ENCODE measurements at places on chromosomes 12 and 14.

- DNase-seq: no peak
Observed at GRCh38 chr12:54039417-54040147, 6.7 kb downstream of the HOXC5 start.

GRCh38 chr14:100192672-100193416 is 33.4 kb upstream of the DEGS2 start:
- DNase-seq: peak; percentile 94

DNA sequence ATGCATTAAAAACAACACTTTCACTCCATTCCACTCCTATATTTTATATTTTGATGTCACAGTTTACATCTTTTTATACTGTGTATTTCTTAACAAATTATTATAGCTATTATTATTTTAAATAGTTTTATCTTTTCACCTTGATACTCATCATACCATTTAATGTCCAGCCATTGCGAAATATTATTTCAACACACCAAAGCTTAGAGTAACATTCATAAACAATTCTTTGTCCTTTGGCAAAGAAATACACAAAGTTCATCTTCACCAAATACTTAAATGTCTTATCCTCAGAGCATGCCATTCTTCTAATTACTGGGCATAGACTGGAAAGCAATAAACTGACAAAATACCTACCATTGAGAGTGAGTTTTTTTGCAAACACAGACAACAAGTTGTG is 1963.4 kb upstream of the FLRT2 start:
- no peak for DNase-seq

DNA sequence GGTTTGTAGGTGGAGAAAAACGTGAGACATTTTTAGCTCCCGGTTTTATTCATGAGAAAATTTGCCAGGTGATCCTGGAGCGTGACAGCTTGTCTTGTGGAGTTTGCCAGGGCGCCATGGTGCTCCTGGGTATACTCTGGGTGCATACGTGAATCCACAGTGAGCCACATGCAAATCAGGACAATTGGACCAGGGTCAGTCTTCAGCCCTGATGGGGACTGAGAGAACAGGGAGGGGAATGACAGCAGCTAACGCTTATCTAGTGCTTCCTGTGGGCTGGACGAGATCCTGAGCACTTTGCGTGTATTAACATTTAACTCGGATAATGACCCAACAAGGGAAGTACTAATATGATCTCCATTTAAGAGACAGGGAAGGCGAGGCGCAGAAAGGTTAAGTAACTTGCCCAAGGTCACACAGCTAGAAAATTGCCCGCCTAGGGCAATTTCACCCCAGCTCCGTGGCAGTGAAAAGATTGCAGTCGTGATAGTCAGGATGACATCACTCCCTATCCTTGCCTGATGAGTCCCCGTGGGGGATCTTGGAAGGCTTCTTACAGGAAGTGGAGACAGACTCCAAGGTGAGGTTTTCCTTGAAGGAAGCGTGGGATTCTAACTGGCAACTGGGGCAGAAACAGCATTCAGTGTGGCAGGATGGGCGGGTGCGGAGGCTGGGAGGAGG is 118.4 kb upstream of the NCOR2 start:
- peak; percentile 26 for DNase-seq

DNA sequence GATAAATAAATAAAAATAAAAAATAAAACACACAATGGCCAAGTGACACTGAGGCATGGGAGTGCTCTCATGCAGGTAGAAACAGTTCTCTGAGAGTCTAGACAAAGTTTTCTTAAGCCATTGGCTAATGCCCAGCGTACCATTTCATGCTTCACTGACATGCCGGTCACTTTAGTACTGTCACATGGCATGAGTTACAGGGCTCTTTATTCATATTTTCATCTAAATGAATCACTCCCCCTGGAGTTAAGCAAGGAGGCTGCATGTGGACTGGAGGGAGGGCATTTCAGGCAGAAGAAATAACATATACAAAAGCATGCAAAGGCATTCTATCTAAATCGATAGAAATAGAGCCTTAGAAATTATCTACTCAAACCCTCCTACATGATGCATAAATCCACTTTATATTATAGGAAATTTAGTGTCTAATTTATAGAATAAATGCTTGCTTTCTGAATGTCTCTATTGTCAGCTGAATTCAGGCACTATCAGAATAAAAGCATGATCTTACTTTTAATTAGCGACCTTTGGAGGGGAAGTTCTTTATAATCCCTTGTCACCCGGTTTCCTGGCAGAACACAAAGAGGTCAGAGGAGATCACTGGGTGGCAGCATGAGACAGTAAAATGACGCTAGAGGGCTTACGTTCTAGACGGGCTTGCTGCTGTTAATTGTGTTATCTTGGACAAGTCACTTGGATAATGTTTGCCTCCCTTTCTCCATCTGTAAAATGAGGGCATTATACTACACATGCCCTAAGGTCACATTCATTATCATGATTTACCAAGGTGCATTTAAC is 17.5 kb downstream of the DYRK4 start:
- DNase-seq: no peak

GRCh38 chr14:103443111-103443510 is 57.9 kb downstream of the MARK3 start:
- no peak for DNase-seq

DNA sequence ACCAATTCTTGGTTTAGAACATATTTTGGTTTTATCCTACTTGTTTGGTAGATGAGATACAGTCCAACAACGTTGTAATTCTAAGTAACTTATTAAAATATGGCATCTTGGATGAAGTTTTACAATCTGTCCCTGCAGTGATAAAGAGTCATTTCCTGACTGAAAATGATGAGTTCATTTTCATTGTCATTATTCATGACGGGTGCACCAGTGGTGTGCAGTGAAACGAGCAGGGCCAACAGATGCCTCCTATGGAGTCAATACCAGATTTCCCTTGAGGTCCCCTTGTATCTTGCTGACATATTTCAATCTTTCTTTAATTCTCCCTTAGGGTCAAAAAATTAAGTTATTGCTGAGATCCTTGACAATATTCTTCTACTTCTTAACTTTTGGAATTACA is 438.5 kb downstream of the LRIG3 start:
- DNase-seq: no peak

DNA sequence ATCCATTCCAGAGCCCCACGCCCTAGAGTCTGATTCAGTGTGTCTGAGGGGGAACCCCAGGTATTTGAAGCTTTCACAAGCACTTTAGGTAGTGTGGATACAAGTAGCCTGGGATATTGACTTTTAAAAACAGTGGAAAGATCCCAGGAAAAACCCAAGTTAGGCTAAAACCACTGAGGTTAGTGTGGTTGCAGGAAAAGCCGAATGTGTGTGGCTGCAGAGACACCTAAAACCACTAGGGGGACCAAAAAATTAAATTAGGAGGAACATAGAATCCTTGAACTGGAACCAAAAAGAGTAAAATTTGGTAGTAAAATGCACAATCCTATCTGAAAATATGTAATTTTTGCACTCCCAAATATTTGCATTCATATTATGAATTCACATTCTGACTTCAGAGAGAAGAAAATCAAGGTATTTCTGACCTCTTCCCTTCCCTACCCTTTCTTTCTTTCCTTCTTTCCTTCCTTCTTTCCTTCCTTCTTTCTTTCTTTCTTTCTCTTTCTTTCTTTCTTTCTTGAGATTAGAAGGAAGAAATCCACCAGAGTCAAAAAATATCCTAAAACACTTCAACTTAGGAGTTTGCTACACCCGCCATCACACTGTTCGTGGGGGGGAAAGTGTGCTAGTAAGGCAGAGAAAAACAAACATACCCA is 37.8 kb downstream of the SLCO1A2 start:
- DNase-seq: peak; percentile 2

DNA sequence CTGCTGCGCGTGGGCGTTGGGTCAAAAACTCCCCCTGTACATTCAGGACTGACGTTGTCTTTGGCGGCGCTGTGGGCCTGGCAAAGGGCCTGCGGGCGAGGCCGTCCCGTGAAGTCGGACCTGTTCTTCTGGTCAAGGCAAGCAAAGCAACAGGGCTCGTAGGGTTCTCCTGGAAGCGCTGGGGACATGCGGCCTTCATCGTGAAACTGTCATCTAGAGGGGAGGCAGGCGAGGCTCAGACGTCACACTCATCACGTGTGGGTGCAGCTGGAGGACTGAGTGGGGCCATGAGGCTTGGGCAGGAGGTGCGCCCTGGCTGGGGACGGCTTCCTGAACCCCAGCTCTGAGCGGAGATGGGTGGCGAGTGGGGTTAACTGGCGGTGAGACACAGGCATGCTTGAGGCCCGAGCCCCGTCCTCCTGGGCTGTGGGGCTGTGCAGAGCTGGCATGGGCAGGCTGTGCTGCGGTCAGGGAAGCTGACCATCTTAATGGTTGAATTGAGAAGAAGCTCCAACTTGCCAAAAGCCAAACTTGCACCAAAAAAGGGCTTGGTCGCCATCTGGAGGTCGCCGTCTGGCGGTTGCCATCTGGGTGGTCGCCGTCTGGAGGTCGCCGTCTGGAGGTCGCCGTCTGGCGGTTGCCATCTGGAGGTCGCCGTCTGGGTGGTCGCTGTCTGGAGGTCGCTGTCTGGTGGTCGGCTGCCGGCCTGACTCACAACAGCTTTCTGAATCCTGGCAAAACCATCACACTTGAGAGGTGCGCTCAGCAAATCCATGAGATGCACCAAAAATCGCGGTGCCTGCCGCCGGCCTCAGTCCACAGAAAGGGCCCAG is 66.2 kb downstream of the NOC4L start:
- no peak for DNase-seq

GRCh38 chr14:100541621-100542560 is 45.3 kb downstream of the BEGAIN start:
- DNase-seq: no peak

DNA sequence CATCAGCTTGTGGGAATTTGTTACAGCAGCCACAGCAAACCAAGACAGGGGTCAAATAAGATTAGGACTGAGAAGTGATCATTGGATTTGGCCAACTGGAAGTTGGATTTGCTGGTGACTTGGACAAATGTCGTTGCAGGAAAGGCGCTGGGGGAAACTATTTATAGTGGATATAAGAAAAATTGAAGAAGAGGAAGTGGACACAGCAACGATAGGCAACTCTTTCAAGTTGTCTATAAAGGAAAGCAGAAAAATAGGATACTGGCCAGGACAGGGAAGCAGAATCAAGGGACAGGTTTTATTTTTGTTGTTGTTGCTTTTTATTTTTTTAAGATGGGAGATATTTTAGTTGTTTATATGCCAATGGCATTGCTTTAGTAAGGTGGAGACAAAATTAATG is 56.2 kb upstream of the RTRAF start:
- DNase-seq: no peak

Measured in NCI-H526 treated with DMSO at 0.1 percent for 48 hours (cell line).